GM12891 (cell line): ENCODE measurements at places on chromosomes 11 and 22.

DNA sequence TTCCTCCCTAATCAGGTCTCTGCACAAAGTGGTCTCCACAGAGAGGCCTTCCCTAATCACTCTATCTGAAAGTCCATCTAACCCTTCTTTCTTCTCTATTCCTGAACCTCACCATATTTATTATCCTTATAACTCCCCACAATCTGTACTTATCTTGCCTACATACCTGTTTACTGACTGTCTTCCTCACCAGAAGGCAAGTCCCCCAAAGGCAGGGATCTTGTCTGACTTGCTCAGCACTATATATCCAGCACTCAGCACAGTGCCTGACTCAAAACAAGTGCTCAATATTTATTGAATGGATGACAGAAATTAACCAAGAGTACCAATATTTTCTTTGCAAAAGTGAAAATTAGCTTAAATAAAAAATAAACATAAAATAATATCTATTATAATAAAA, 5.5 kb downstream of the DCUN1D5 start:
- no peak for DNase-seq

DNA sequence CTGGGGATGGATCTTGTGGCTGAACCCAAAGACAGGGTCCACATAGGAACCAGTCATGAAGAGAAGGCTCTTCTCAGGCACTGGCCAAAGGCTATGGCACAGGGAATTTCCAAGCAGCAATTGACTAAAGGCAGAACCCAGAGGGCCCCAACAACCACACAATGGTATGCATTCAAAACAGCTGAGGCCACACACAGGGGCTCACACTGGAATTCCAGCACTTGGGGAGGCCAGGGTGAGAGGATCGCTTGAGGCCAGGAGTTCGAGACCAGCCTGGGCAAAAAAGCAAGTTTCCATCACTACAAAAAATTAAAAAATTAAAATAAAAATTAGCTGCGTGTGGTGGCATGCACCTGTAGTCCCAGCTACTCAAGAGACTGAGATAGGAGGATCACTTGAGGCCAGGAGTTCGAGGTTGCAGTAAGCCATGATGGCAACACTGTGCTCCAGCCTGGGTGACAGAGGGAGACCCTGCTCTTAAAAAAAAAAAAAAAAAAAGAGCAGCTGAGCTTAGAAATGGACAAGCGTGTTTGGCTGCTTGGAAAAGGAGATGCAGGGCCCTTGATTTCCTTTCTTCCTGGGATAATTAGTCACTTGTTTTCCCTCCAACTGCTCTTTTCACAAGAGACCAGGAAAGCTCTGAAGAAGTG, 44.6 kb downstream of the MYH9 start:
- DNase-seq = no peak

DNA sequence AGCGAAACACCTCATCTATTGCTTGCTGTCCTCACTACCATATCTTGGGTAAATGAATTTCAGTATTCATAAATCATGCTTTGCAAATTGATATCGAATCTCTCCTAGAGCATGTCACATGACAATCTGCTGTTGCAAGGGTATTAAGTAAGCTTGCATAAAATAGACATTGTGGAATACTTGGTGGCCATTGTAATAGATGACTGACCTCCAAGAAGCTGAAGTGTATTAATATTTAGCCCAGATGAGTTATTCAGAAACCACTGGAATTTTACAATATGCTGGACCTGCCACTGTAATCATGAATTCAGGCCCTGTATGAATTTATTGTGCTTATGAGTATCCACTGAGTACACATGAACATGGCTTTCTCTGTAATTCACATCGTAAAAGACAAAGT, 289.7 kb upstream of the ARHGAP42 start:
- no peak for DNase-seq

GRCh38 chr11:131669401-131669780, 299.0 kb downstream of the NTM start:
- DNase-seq = no peak

DNA sequence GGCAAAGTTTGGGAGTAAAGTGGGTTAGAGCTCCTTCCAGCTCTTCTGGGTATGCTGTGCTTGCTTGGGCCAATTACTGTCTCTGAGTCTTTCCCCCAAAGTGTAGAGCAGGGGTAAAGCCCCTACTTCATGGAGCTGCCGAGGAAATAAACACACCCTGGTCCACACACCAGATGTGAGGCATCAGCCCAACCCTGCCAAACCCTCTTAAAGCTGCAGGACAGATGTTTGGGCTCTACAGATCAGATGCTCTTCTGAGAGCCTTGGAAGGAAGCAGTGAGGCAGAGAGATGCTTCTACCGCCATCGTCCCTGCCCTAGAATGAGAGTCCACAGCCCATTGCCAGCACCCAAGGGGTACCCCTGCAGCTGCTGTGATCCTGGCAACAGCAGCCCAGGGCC, 64.7 kb downstream of the ELFN2 start:
- DNase-seq = no peak

- no peak for DNase-seq
Observed at GRCh38 chr22:19810381-19811201, 44.1 kb downstream of the GNB1L start.

- no peak for DNase-seq
Observed at GRCh38 chr11:2564588-2565425, 120.0 kb downstream of the KCNQ1 start.

DNA sequence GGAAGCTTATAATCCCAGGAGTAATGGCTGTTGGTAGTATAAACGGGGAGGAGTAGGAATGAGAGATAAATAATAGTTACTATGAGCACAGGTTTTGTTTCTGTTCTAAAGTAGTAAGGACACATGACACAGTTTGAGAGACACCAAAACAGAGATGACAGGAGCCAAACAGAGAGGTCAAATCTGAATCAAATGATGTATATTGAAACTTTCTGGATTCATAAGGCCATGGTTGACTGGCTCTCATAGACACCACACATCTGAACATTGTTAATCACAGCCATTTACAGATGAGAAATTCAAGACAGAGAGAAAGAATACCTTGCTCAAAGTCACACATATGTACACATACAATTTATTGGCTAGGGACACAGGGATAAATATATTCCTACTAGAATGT, 63.4 kb upstream of the UCP3 start:
- no peak for DNase-seq

GRCh38 chr11:27285761-27286160, 77.3 kb downstream of the CCDC34 start:
- no peak for DNase-seq

GRCh38 chr22:37965940-37966664, 12.6 kb downstream of the POLR2F start:
- DNase-seq = no peak

DNA sequence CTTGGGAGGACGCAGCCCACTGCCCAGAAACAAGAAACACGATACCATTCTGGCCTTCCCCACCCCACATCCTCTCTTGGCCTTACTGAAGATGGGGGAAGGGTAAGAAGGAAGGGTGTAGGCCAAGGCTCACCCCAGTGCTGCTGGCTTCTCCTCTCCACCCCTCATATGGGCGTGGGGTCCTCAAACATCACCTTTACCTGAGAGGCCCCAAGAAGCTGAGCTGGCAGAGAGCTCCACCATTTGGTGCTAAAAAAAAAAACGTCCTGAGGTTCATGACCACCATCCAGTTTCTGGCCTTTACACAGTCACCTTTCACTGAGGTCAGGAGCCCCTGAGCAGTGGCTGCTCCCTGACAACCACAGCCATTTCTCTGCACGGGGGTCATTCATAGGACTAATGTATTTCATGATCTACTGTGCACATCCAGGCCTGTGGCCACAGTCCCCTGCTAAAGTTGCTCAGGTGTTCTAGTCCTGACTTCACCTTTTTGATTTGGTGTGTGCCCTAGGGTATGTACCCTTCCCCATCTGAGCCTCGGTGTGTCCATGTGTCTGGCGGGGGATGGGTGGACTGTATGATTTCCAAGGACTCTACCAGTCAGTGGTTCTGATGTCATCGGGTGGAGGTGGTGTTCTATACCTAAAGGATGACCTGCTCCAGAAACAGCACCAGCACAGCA, 15.1 kb downstream of the RHOG start:
- DNase-seq = no peak

DNA sequence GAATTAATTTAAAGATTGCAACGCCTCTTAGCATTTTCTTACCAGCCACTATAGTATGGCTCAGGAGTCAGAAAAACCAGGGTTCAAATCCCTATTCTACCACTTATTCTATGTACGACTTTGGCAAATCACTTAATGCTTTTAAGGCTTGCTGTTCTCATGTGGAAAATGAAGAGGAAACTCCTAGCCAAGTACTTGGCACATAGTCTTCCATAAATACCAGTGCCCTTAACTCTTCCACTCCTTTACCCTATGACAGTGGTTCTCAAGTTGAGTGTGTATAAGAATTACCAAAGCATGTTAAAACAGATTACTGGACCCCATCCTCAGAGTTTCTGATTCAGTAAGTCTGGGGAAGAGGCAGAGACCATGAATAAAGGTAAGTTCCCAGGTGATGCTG, 107.6 kb downstream of the RBFOX2 start:
- no peak for DNase-seq

DNA sequence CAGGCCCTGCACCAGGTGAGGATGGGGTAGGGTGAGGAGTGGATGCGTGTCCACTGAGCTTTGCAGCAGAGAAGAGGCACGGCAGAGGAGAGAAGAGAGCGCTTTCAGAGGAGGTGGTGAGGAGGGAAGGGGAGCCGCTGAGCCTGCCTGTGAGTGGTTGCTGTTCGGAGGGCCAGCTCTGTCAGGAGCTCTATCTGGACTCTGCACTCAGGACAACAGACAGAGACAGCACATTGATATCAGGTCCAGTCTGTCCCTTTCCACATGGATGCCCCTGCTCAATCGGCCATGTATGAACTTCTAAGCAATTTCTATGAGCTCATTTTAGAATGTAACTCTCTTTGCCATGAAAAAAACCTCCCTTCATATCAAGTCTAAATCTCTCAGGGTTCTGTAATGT, 158.6 kb downstream of the KIRREL3 start:
- no peak for DNase-seq

GRCh38 chr22:36510966-36511881, 4.4 kb upstream of the FOXRED2 start:
- DNase-seq = no peak

GRCh38 chr11:70402016-70402415, 3.7 kb downstream of the CTTN start:
- DNase-seq = no peak

DNA sequence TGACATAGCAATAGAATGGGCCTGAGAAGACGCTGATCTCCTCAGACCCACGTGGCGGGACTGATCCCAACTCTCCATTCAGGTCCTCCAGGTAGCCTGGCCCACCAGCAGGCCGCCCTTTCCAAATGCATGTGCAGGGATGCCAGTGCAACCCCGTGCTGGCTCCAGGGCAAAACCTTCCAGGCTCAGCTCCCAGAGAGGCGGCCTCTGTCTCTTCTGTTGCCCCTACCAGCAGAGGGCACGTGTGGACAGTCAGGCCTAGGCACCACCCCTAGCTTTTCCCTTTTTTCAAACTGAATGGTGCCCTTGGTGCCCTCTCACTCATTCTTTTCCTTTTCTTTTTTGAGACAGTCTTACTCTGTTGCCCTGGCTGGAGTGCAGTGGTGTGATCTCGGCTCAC, 121.7 kb downstream of the OSBP2 start:
- no peak for DNase-seq

DNA sequence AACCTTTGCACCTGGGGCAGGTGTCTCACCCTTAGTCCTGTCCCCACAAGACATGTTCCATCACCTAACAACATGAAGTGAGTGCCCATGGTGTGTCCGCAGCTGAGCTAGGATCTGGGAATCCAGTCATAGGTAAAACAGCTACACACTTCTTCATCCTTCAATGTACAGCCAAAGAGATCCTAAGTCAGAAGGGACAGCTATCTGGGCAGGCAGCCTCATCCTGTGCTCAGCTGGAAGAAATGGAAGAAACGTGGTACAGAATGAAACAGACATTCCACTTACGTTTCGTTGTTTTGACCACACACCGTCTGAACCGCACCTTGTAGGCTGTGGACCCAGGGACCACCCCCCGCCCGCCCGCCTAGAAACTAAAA, 30.8 kb downstream of the PDGFB start:
- DNase-seq = no peak

GRCh38 chr22:39444247-39444800, 12.5 kb upstream of the MGAT3 start:
- DNase-seq = no peak

DNA sequence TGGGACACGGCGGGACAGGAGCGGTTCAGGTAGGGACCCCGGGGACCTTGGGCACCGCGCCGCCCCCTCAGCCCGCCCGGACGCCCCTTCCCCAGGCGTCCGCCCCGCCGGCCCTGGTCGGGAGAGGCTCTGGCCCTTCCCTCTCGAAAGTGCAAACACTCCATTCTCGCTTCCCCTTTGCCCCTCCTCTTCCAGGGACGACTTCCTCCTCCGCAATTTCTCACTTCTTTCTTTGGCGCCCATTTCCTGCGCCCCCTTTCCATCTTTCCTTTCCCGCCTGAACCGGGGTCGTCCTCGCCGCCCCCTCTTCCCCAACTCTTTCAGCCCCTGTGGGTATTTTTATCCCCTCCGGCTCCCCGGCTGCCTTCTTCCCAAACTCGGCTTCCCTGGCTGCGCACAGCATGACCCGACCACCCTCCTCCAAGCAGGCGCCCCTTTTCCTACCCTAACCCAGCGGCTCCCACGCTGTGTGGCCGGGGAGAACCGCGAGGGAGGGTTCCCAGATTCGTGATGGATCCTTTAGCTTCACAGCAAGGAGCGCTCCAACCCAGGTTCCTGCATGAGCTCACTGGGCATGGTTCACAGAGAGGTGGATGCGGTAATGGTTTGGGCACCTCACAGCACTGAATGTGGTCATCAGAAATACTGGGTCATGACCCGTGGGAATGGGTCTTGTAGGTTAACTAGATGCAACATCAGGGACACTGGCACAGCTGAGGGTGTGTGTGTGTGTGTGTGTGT, 689 bp downstream of the RAB39A start:
- DNase-seq = no peak

DNA sequence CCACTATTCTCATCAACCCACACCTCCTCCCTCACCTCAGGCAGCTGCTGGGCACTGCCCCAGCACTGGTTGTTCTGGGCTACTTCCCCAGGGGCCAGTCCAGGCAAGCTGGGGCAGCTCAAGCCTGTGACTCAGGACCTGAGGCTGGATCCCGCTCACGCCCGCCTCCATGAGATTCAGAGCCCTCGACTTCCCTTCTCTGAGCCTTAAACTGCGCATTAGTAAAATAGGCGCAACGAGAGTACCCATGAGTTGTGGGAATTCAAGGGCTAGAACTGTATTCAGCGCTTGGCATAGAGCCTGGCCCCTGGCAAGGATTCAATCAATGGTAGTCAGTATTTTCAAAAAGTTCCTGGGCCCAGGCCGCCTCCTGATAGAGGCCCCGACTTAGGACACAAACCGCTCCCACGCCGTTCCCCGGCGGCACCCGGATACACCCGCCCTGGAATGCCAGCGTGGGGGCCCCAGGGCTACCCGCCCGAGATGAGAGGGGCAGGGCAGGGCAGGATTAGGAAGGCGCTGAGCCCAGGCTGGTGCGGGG, 723 bp upstream of the CD82 start:
- DNase-seq = no peak

GRCh38 chr11:132008226-132008625, 637.8 kb downstream of the NTM start:
- DNase-seq = no peak
